NCI-H1048 (cell line): ENCODE measurements at places on chromosomes 5 and 9.

- no peak for DNase-seq
Measured at GRCh38 chr5:136064510-136064909, 35.7 kb downstream of the TGFBI start.

DNA sequence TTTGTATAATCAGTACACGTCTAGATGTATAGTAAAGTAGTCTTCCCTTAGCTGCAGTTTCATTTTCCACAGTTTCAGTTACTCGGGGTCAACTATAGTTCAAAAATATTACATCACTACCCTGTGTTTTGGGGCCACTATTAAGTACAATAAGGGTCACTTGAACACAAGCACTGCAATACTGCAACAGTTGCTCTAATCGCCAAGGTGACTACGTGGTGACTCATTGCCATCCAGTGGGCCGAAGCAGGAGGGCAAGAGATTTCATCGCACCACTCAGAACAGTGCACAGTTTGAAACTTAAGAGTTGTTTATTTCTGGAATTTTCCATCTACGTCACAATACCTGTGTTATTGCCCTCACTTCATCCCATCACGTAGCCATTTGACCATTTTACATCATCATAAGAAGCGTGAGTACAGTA, at the start of gene ARL14EPL:
Gene ARL14EPL (plus strand): TSS at position 379 of the 424 bp plus-strand sequence. CDS start 18,994 bp downstream, outside the sequence.
- no peak for DNase-seq

DNA sequence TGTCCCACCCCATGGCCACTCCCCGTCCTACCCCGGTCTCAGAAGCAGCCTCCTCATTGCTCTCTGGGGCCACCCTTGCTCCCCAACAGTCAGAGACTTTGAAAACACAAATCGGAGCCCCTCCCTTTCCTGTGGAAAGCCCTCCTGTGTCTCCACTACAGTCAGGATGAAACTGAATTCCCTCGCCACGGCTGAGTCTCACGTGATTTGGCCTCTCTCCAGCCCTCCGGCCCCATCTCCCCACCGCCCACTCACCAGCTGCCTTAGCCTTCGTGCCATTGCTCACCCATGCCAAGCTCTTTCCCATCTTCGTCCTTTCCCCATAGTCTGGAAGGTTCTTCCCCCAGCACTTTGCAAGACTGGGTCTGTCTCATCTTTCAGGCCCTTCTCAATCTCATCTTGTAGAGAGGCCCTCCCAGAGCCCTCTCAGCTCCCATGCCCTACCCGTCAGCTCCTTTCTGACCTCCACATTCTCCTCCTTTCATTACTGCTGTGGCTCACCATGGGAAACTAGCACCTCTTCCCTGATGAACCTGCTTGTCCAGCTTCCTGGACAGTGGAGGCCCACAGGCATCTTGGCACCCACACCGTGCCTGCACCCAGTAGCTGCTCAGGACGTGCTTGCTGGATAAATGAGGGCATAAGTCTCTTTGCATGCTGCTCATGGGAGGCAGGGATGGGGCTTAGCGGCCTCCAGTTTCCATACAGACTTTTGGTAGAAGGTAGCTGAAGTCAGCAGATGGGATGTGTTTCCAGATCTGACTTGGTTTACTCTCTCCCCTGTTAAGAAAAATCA, 126.4 kb upstream of the COL5A1 start:
- no peak for DNase-seq

DNA sequence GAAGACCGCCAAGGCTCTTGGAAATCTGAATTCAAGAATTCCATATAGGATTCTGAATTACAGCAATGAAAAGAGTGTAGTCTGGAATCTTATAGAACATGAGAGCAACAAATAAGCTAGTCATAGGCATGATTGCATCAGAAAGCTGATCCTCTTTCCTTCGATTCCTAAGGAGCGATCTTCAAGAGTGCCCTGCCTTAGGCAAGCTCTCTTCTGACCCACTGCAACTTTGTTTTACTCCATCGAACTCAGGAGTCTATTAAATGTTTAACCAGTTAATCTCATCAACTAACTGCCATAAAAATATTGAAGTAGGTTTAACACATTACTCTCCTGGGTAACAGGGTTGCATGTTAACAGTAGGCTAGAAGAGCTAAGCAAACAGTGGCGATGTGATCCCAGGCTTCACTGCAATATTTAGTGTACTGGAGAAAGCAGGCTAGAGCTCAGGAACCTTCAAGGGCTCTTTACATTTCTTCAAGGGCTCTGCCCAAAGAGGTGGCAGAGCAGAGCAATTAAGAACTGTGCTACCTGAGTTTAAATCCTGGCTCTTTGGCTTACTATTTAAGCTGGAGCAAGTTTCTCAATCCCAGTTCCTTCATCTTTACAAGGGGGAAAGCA, 146.3 kb downstream of the RORB start:
- no peak for DNase-seq

GRCh38 chr5:125710745-125711144, 712.5 kb upstream of the GRAMD2B start:
- DNase-seq = no peak

GRCh38 chr9:114981063-114981462, 50.7 kb upstream of the TNFSF8 start:
- no peak for DNase-seq

- no peak for DNase-seq
Measured at GRCh38 chr5:135877570-135878155, 18.0 kb downstream of the IL9 start.
